Left ventricle myocardium inferior (tissue), 1 donor: ENCODE measurements at places on chromosomes 6 and 20.

- DNase-seq = no peak
Measured at GRCh38 chr20:10306440-10307358, 88.1 kb downstream of the SNAP25 start.

DNA sequence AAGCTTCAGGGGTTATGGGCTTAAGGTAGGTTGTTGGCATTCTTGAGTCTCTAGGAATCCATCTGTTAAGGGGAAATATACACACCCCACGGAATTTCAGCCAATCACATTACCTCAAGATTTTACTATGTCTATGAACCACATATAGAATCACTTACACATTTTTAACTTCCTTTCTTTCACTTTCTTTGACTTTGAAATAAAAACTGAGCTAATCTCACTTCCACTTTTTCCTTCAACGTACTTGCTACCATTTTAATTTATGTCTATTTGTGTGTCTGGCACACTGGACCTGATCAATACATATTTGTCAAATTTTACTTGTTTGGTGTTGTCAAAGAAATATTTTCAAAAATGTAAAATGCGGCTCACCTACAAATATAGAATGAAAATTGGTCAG lies 545.4 kb upstream of the JAG1 start:
- no peak for DNase-seq

DNA sequence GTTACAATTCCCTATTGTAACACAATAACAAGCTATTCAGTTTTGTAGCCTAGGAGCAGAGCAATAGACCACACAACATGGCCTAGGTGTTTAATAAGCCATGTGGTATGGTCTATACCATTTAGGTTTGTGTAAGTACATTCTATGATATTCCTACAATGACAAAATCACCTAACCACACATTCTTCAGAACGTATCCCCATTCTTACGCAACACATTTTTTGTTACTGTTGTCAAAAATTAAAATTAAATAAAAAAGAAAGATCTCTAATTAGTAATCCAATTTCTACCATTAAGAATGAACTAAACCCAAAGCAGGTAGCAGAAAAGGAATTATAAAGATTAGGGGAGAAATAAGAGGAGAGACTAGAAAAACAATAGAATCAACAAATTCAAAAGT lies 44.0 kb downstream of the RANBP9 start:
- DNase-seq = no peak

DNA sequence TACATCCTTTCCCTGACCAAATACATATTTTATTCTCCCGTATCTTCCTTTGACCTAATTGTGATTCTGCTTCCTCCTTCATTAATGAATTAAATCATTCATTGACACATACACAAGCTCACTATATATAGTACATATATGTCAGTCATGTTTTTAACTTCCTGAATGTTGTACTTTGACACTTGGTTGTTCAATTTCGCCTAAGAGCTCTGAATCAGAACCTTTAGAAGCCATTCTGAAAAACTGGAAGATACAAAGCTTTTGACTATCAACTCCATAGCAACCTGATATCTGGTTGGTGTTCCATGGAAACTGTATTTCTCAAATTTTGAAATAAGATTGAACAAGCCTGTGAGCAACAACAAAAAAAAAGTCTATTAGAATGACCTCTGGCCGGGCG lies 27.3 kb upstream of the HFE start:
- no peak for DNase-seq

DNA sequence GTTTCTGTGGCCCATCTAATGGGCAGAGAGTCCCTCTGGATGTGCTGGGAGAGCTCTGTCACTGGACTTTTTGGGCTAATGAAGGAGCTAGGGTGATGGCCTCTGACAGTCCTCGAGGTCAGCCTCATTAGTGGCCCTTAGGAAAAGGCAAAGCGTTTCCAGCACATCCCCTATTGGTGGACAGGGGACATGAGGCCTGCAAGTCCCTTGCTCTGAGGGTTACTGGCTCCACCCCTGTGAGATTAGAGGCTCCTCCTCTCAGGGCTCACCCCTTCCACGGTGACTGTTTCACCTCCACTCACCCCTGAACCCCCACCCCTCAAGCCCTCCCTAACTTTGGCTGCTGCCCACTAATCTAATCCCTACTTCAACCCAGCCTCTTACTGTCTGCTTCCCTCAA lies 12.8 kb upstream of the FANCE start:
- DNase-seq = no peak

- DNase-seq = no peak
Measured at GRCh38 chr20:9027626-9028025, 41.3 kb upstream of the PLCB4 start.

DNA sequence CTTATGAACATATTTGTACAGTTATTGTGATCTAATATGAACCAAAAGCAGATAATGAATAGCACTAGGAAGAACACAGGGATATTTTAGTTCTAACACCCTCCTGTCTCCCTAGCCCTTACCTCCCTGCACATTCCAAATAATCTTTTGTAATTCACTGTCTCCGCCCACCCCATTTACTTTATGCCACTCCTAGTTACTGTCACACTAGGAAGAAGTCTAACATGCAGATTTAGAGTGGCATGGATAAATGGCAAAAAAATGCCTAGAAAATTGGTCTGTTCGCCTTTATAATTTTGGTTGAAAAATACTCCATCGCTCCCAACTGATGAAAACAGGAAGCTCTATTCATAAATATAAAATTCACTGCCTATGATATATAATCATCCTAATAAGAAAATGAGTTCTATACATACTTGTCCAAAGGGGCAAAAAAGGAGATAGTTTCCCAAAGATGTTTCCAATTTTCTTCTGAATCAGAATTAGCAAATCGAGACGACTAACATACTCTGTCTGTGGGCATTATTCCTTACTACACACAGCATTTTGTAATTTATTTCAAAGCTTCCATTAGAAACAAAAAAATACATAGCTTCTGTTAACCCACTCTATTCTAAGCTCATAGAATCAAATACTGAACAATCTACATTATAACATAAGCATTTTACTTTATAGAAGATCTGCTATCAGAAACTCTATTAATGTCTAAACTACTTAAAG lies 1.3 kb upstream of the RUNX2 start:
- no peak for DNase-seq

- DNase-seq = no peak
Measured at GRCh38 chr6:967701-968100, 274.8 kb upstream of the EXOC2 start.

DNA sequence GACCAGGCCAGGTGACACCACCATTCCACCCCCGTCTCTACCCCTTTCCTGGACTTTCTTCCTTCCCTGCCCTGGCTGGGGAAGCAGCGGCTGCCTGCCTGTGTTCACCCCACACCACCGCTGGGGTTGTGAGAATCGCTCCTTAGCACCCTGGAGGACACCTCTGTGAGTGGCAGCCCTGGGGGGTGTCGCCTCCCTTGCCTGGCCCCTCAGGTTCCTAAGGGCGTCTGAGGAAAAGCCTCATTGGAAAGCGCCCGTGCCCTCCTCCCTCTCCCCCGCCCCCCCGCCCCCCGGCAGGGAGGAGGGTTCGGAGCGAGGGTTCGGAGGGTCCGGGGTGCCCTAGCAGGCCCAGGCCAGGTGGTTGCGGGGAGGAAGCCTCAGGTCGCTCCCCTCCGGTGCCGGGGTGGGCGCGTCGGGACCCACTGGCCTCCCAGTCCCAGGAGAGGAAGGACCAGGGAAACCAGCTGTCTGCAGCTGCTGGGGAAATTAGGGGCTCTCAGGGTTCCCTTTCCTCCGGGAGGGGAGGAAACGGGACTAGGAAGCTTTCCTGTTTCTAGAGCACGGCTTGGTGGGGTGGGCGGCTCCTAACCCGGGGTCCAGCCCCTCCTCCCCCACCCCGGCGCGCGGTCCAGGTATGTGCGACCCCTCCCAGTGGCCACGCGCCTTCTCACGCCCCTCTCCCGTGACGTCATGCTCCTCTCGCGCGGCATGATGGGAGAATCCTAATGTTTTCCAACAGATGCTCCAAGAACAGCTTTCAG lies at the start of gene PHACTR3:
TSS of gene PHACTR3 (plus strand) at position 760 of the 761 bp plus-strand sequence. CDS start 475 bp downstream, outside the sequence.
- DNase-seq = no peak

GRCh38 chr20:1335961-1336698 lies 7.2 kb upstream of the SDCBP2 start:
- no peak for DNase-seq
